HFFc6 (cell line): ENCODE measurements at places on chromosomes 6 and 20. TPM values are rescaled to one million over a fixed set of nuclear protein-coding genes. Genes with fewer than 3 reads are reported as not detected.
A peak's percentile ranks its signal among the peaks of the same experiment; 100 is the strongest.

Gene PTCRA
- not detected in 3 replicates for total RNA-seq

Gene ETV7
- total RNA-seq, result 0.26 to 0.39 TPM in 2 of 3 replicates, not detected in the other

Gene ARFGEF3
- 0.06 and 0.16 TPM in 2 replicates for total RNA-seq

Gene GPR6
- total RNA-seq, result not detected in 3 replicates

Gene CDH26
- 0.10 TPM in 1 of 3 replicates, not detected in the others for total RNA-seq

Gene OGFRL1
- 22.6 to 33.2 TPM (median 25.5 TPM) in 3 replicates for total RNA-seq

Gene ANGPT4
- not detected in 2 replicates for total RNA-seq

Gene RBBP8NL
- not detected in 3 replicates for total RNA-seq

Gene CDSN
- total RNA-seq, result not detected in 3 replicates

Gene HLA-DMB
- total RNA-seq, result not detected in 3 replicates

Gene WFDC10B
- total RNA-seq, result not detected in 3 replicates

Gene NFYA
- total RNA-seq, result 14.8 to 20.4 TPM (median 15.4 TPM) in 3 replicates

Gene WFDC12
- total RNA-seq, result not detected in 3 replicates

Gene STMN3
- 0.77 to 3.2 TPM (median 2.7 TPM) in 3 replicates for total RNA-seq

- no peak for DNase-seq
Measured at GRCh38 chr6:33191383-33192104, 723 bp downstream of the COL11A2 start.

DNA sequence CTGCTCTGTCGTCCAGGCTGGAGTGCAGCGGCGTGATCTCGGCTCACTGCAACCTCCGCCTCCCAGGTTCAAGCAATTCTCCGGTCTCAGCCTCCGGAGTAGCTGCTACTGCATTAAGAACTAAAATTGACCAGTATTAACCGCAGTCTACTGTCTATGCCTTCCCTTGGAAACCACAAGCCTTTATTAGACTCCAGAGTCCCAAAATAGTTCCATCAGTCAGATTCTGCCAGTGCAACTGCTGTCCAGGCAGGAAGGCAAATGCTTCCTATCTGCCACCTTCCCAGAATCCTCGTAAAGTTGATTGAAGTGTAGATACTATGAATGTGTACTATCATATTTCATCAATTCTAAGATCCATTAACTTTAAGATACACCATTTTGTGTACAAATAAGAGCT lies 16.7 kb downstream of the KAT14 start:
- no peak for DNase-seq

- no peak for DNase-seq
Measured at GRCh38 chr6:42764911-42765648, 16.8 kb upstream of the BICRAL start.

GRCh38 chr6:1810880-1811279 lies 201.2 kb downstream of the FOXC1 start:
- no peak for DNase-seq

- no peak for DNase-seq
Measured at GRCh38 chr6:110874880-110875547, 429 bp downstream of the AMD1 start.

- peak; percentile 61 for DNase-seq
Measured at GRCh38 chr6:34953061-34954025, 64.3 kb downstream of the ANKS1A start.

- DNase-seq, result peak; percentile 18
Measured at GRCh38 chr6:53432318-53433161, 83.8 kb upstream of the ELOVL5 start.

DNA sequence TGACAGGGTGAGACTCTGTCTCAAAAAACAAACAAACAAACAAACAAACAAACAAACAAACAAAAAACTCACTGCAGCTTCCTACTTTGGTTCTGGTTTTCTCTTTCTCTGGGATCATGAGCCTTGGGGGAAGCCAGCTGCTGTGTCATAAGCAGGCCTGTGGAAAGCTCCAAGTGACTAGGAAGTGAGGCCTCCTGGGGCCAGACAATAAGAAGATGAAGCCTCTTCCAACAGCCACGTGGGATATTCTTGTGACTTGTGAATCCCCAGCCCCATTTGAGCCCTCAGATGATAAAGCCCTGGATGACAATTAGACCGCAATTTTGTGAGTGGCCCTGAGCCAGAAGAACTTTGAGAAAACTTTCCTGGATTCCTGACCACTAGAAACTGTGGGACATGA lies 11.4 kb downstream of the HLA-A start:
- no peak for DNase-seq

- no peak for DNase-seq
Measured at GRCh38 chr20:11929947-11930346, 12.3 kb downstream of the BTBD3 start.

DNA sequence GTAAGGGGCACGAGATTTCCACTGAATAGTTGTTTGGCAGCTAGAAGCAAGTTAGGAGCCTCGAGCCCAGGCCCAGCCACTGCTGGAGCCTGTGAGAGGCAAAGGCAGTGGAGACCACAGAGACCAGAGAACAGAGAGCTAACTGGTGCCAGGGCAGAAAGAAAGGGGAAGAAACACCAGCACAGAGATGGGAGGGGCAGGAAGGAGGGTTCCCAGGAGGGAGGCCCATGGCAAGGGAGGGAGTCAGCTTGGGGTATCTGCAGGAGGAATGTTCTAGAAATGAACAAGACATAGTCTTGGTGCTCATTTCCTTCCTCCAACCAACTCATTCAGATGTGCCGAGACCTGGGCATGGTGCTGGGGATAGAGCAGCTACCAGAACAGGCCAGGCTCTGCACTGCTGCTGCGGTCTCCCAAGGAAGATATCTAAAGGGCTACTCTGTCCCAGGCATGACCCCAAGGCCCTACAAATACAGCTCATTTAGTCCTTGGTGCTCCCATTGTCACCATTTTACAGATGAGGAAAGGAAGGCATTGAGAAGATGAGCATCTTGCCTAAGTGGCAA lies 10.7 kb downstream of the ANGPT4 start:
- no peak for DNase-seq

GRCh38 chr6:88134575-88134974 lies 31.6 kb downstream of the CNR1 start:
- no peak for DNase-seq

DNA sequence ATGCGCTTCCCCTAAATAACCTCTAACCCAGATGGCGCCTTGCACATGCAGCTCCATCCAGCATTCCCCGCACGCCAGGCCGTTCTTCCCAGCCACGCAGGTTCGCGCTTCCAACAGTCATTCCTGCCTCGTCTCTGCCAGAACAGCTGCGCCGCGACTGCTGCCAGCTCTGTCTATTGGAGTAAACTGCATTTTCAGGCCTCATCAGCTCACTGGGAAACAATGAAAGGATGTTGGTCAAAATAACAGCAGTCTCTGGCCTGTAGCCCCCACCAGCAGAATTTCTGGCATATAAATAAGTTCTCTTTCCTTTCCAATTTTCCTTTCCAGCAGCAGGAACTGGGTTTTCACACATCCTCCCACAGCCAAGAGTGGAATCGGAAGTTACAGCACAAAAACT lies 14.6 kb downstream of the NRSN1 start:
- DNase-seq, result no peak

DNA sequence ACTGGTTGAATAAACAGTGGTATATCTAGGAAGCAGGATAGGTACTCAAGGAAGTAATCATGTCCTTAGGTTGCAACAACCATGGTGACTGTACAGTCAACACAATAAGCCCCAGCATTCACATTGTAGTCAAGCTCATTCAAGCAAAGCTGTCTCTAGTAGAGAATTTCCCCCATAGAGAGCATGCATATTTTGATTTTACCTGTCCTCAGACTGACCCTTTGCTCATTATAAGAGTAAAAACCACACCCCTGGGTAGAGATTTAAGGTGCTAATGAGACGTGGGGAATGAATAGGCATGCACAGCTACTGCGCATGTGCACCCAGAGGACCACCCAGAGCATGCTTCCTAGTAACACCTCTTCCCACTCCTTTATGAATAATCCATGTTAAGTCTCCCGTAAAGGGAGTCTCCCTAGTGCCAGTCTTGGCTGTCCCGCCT lies 6.1 kb upstream of the RNF8 start:
- no peak for DNase-seq

GRCh38 chr6:781350-781961 lies 88.5 kb upstream of the EXOC2 start:
- no peak for DNase-seq

GRCh38 chr6:81863123-81863522 lies 110.6 kb upstream of the TENT5A start:
- DNase-seq, result no peak

GRCh38 chr20:3786665-3787323 lies at the start of gene CENPB:
CENPB (minus strand) TSS chr20:3786740; CDS start chr20:3786483, 257 bp downstream.
- DNase-seq, result peak; percentile 73

GRCh38 chr6:167501831-167502385 lies 177.0 kb downstream of the TTLL2 start:
- no peak for DNase-seq

GRCh38 chr20:50578778-50579165 lies 68.6 kb downstream of the PTPN1 start:
- DNase-seq, result no peak

GRCh38 chr6:24321538-24322162 lies 36.2 kb downstream of the DCDC2 start:
- no peak for DNase-seq

- peak; percentile 42 for DNase-seq
Measured at GRCh38 chr6:138287144-138287955, 69.1 kb upstream of the PBOV1 start.

DNA sequence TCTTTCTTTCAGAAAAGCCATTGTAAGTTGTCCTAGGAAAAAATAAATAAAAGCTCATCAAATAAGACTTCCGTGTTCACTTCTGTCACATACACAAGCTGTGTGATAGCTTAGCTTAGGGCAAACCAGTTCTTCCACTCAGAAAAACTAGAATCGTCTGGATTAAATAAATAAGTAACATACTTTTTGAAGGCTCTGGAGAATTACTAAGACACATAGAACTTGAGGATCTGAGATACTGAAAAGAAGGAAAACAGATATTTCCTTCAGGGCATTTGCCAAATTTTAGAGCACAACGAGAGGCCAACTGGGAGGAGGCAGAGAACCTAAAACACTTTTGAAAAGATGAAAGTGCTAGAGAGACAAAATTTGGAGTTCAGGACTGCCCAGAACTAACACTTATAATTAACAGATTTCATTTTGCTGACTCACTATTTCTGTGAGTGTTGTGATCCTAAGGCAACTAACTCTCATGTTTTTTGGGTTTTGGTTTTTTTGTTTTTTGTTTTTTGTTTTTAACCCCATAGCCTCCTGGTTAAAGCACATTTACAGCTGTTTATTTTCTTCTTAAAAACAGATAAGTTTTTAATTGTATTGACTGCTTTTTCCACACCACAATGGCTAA lies 38.7 kb upstream of the THEMIS start:
- DNase-seq, result peak; percentile 26

GRCh38 chr20:45056473-45057173 lies 44.3 kb downstream of the KCNS1 start:
- DNase-seq, result no peak

GRCh38 chr6:150652848-150653613 lies 53.3 kb downstream of the PLEKHG1 start:
- no peak for DNase-seq

- peak; percentile 96 for DNase-seq
Measured at GRCh38 chr6:85404564-85405174, 45.2 kb upstream of the NT5E start.

DNA sequence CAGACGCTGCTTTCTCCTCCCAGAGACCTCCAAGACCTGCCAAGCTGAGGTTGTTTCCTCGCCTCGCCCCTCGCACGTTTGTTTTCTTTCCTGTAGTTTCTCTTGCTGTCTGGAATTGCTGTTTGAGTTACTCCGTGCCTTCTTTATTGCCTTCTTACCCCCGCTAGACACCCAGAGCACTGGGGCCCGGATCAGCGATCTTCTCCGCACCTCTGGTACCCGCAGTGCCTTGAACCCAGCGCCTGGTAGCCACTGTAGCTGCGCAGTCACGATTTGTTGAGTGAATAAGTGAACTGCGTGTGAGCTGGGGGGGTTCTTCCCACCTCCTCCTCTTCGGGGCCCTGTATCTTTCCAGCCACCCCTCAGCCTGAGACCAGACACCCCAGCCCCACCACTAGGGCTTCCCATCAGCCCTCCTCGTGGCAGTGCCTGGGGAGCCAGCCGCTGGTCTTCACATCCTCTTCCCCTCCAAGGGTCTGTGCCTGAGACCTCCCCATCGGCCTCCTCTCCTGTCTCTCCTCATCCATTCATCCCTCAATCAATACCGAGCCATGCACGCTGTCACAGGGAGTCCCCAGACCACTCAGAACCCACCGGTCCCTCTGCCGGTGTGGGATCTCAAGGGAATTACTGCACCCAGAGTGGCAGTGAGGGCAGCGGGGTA lies 849 bp upstream of the BMP7 start:
- no peak for DNase-seq

DNA sequence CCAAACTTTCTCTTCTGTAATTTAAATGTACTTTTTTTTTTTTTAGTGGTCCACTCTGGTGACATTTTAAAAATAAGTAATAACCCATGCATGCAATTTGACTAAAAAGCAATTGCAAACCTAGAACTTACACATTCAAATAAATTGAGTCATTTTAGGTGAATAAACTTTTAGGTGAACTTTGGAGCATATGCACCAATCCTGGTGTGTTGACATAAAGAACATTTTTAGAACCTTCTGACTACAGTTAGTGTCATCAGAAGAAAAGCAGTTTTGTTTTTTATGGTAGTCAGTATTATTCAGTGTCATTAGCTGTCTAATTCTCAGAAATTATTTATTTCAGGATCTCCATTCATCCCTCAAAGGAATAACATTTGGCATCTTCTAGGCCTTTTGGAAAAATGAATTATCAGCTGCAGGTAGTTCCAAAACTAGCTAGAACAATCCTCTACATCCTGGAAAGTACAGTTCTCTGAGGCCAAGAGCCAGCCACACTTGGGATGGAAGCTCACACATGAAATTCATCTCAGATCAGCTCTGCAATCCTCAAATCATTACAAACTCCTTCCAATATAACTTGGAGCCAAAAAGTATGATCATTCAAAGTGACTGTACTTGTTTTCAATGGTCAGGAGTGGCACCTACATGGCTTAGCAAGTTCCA lies 38.5 kb upstream of the SIM1 start:
- no peak for DNase-seq

- DNase-seq, result no peak
Measured at GRCh38 chr6:141105481-141105880, 1027.2 kb upstream of the GJE1 start.

- DNase-seq, result peak; percentile 36
Measured at GRCh38 chr6:36599791-36600209, 5.6 kb downstream of the SRSF3 start.
